ENCODE measurements at places on chromosomes 12 and 14.

DNA sequence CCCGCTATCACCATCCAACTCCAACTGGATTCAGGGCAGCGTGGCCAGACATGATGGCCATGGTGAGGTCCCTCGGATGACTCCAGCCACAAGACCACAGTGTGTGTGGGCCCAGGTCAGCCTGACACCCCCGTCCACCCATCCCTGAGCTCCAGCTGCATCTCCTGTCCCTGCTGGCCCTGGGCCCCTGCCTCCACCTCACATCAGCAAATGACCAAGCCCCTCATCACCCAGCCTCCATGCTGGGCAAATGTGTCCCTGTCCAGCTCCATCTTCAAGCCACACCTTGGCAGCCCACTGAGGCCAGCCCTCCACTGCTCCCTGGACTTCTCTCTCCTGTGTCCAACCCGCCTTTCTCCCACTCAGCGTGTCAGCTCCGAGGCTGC lies 3.2 kb downstream of the GPR132 start:
- no peak for DNase-seq

DNA sequence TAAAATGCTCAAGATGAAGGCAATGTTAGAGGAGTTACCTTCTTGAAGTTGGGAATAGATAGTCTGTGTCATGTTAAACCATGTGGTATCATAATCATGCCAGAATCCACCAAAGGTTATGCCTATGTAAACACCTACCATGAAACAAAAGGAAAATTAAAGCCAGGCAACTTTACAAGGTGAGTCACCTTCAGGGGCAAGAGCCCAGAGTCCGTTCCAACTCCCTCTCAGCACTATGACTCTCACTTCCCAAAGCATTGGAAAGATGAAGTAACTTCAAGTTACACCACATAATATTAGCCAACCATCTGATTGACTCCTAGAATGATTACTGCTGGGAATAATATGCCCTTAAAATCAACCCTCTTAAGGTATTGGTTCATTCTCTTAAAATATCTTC lies 38.5 kb downstream of the CATSPERB start:
- DNase-seq, result no peak

GRCh38 chr14:56659378-56659777 lies 79.8 kb downstream of the TMEM260 start:
- DNase-seq, result no peak

- no peak for DNase-seq
Observed at GRCh38 chr14:48096897-48097296, 421.5 kb upstream of the MDGA2 start.

DNA sequence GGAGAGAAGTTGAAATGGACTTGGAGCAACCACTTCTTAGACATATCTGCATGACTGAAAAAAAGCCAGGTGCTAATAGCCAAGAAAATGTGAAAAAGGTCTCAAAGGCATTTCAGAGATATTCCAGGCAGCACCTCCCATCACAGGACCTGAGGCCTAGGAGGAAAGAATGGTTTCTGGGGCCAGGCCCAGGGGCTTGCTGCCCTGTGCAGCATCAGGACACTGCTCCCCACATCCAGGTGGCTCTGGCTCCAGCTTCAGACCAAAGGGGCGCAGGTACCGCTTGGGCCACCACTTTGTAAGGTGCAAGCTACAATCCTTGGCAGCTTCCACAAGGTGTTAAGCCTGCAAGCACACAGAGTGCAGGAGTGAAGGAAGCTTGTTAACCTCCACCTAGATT lies 114.3 kb downstream of the PIK3C2G start:
- DNase-seq, result no peak

DNA sequence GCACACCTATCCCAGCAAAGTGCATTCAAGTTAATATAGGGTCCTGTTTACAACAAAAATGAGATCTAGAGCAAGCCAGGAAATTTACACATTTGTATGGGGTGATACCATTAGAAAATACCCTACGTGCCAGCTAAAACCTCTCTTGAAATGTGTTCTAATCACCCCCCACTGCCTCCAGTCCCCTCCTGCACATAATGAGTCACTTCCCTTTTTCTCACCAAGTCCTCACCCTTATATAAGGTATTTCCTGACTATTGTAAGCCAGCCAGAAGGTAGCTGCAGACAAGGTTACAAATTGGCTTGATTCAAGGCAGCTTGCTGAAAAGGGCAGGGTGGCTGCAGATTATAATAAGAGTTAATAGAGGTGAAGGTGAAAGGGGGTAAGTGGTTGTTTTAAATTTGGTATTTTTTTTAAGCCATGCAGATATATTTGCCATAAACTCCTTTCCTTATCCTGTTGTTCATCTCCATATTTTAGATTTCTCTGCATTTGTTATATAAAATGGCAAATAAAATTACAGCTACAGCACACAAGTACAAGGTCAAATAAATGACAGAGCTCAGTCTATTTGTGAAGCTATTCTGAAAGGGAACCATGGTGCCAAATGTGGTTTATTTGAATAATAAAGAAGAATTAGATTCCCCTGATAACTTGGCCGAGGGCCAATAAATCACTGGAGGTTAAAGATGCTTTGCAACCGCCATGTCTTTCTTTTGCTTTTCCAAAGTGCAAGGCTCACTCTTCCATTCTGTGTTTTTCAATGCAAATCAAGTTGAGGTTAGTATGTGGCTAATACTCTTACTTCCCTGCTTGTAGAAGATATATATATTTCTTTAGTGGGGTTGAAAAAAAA lies 385.9 kb downstream of the EGLN3 start:
- DNase-seq, result no peak

All from NCI-H524 (cell line).